Hepatocyte (in vitro differentiated cells): ENCODE measurements at places on chromosomes 3 and 15.

DNA sequence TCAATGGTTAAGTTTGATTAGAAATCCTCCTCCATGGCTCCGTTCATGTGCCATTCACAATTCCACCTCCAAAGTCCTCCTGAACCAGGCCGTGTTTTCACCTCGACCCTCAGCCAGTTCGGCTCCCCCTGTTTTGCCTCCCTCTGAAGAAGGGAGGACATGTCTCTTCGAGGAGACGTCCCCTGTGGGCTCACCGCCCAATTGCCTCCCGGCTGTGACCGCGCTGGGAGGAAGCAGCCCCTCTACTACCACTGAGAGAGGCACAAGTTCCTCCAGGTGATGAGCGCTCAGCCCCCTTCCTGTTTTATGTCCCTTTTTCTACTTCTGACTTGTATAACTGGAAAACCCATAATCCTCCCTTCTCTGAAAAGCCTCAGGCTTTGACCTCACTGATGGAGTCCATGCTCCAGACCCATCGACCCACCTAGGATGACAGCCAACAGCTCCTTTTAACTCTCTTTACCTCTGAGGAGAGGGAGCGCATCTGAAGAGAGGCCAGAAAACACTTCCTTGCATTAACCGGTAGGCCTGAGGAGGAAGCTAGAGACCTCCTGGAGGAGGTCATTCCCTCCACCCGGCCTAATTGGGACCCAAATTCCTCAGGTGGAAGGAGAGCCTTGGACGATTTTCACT, 4.7 kb downstream of the DET1 start:
- DNase-seq: no peak
- no peaks in the 10 kb centered on the region for H3K36me3 ChIP-seq
- H3K4me3 ChIP-seq: no peak overlapping the region
- H3K27me3 ChIP-seq: no peaks in the 10 kb centered on the region
- H3K4me1 ChIP-seq: peaks cover 32% of the 10 kb centered on the region
- H3K27ac ChIP-seq: peak overlapping the region; percentile 81

GRCh38 chr3:32551087-32551486, 19.6 kb downstream of the DYNC1LI1 start:
- no peaks in the 10 kb centered on the region for H3K36me3 ChIP-seq
- H3K4me3 ChIP-seq: no peak overlapping the region
- no peaks in the 10 kb centered on the region for H3K27me3 ChIP-seq
- no peak for DNase-seq
- H3K27ac ChIP-seq: no peak overlapping the region
- H3K4me1 ChIP-seq: no peaks in the 10 kb centered on the region

GRCh38 chr15:92904722-92905571, 4.8 kb downstream of the CHD2 start:
- DNase-seq: no peak
- no peaks in the 10 kb centered on the region for H3K36me3 ChIP-seq
- H3K27me3 ChIP-seq: no peaks in the 10 kb centered on the region
- H3K4me3 ChIP-seq: peak overlapping the region; percentile 18

GRCh38 chr3:67433109-67433508, 221.3 kb downstream of the SUCLG2 start:
- no peaks in the 10 kb centered on the region for H3K4me1 ChIP-seq
- DNase-seq: no peak
- H3K27me3 ChIP-seq: no peaks in the 10 kb centered on the region
- no peak overlapping the region for H3K27ac ChIP-seq

GRCh38 chr15:41493902-41494189, 172 bp downstream of the ITPKA start:
- no peak for DNase-seq
- H3K36me3 ChIP-seq: no peaks in the 10 kb centered on the region
- H3K27ac ChIP-seq: peak overlapping the region; percentile 92
- H3K4me1 ChIP-seq: peaks cover 19% of the 10 kb centered on the region
- peaks cover 31% of the 10 kb centered on the region for H3K27me3 ChIP-seq

GRCh38 chr3:127095774-127096173, 97.2 kb upstream of the PRR23E start:
- no peaks in the 10 kb centered on the region for H3K27me3 ChIP-seq
- H3K4me3 ChIP-seq: no peak overlapping the region
- peaks cover 8% of the 10 kb centered on the region for H3K4me1 ChIP-seq
- no peak for DNase-seq
- H3K36me3 ChIP-seq: no peaks in the 10 kb centered on the region
- no peak overlapping the region for H3K27ac ChIP-seq

DNA sequence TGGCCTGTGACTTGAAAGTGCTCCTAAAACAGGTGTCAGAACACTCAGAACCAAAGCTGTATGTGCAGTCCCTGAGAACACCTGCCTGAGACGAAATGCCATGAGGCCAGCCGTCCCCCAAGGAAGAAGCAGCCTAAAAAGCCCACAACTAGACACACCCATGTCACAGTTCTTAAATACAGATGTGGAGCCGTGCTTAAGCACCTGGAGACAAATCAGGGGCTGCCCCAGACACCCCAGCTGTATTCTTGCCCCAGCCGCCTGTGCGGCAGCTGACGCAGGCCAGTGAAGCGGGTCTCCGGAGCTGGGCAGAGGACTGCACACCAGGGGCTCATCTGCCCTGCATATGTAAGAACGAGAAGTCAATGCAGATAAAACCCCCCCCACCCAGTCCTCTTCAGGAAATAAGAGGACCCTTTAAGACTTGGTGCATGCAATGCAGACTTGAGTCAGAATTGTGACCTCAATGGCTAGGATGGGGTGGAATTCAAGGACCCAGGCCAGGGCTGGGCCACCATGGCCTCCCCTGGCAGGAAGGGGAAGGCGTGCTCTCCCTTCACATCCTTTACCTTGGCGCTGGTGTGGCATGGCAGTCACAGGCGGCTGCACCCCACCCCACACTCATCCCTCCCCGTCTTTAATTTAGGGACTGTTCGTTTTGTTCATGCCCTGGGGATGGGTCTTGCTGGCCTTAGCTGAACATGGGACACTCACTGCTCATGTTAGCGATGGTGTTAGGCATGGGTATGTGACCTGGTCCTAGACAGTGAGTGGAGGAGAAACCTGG, 27.7 kb upstream of the PLXNA1 start:
- H3K27me3 ChIP-seq: no peaks in the 10 kb centered on the region
- DNase-seq: no peak
- no peaks in the 10 kb centered on the region for H3K4me1 ChIP-seq
- no peaks in the 10 kb centered on the region for H3K36me3 ChIP-seq

DNA sequence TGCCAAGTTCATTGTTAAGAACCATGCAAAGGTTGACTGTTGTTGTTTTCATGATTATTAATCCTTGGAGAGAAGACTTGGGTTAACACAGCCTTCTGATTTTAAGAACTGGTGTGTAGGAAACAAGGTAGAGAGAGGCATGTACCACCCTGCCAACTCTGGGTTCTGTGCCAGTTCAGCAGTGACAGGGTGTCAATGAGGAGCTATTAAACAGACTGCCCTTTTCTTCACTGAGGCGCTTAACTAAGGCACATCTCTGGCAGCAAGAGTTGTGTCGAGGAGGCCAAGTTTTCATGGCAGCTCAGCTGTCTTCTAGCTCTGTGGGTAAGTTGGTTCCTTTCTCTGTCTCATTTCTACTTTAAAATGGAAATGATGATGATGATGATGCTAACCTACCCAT, 117.6 kb downstream of the FEZF2 start:
- H3K27ac ChIP-seq: no peak overlapping the region
- no peaks in the 10 kb centered on the region for H3K36me3 ChIP-seq
- H3K4me1 ChIP-seq: no peaks in the 10 kb centered on the region
- no peak overlapping the region for H3K4me3 ChIP-seq

GRCh38 chr15:87572381-87572910, 684.1 kb downstream of the NTRK3 start:
- no peaks in the 10 kb centered on the region for H3K27me3 ChIP-seq
- no peak for DNase-seq
- H3K4me1 ChIP-seq: no peaks in the 10 kb centered on the region
- H3K36me3 ChIP-seq: no peaks in the 10 kb centered on the region

DNA sequence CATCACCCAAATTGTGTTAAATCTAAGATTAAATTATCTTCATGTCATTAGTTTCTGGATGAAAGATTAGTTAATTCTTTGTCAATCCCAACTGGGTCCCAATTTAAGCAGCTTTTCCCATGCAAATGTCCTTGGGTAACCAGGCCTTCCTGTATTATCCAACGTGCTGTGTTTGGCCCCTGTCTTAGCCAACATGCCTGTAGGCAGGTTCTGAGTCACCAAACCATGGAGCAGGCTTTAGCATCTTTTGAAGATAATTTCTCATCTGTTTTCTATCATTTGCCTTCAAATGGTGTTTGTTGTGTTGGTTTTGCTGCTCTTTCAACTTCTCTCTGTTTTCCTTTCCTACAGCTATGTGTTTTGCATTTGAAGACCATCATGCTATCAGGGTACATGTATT, 216.2 kb downstream of the ITPR1 start:
- H3K4me3 ChIP-seq: no peak overlapping the region
- H3K4me1 ChIP-seq: peaks cover 7% of the 10 kb centered on the region
- H3K27me3 ChIP-seq: no peaks in the 10 kb centered on the region
- no peak overlapping the region for H3K27ac ChIP-seq
- H3K36me3 ChIP-seq: no peaks in the 10 kb centered on the region
- DNase-seq: no peak

- H3K36me3 ChIP-seq: no peaks in the 10 kb centered on the region
- no peak overlapping the region for H3K27ac ChIP-seq
- DNase-seq: no peak
- no peak overlapping the region for H3K4me3 ChIP-seq
Observed at GRCh38 chr3:187642861-187643260, 27.3 kb downstream of the SST start.

DNA sequence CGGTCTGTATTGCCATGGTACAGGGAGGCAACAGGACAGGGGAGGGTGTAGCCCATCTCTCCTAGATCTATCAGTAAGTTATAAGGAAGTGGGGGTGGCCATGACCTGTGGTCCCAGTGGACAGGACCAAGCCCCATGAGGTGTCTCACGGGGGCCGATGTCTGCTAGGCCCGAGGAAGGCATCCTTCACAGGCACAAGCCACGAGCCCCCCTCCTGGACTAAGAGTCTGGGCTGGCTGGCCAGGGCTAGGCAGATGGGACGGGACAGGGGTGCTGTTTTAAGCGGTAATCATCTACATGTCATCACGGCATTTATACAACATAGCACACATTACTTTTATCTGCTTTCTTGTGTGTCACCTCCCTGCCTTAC, 2.6 kb upstream of the TBC1D2B start:
- no peak for DNase-seq
- H3K27me3 ChIP-seq: no peaks in the 10 kb centered on the region
- H3K4me3 ChIP-seq: no peak overlapping the region
- H3K36me3 ChIP-seq: no peaks in the 10 kb centered on the region

GRCh38 chr15:56965231-56966013, 47.0 kb downstream of the TCF12 start:
- no peak for DNase-seq
- H3K27me3 ChIP-seq: no peaks in the 10 kb centered on the region
- no peak overlapping the region for H3K4me3 ChIP-seq
- no peak overlapping the region for H3K27ac ChIP-seq
- no peaks in the 10 kb centered on the region for H3K36me3 ChIP-seq

GRCh38 chr3:121430664-121431215, 115.0 kb downstream of the POLQ start:
- H3K4me3 ChIP-seq: no peak overlapping the region
- H3K36me3 ChIP-seq: no peaks in the 10 kb centered on the region
- no peak for DNase-seq
- no peaks in the 10 kb centered on the region for H3K4me1 ChIP-seq
- H3K27me3 ChIP-seq: no peaks in the 10 kb centered on the region

GRCh38 chr3:94256888-94257813, 194.3 kb downstream of the NSUN3 start:
- no peaks in the 10 kb centered on the region for H3K36me3 ChIP-seq
- H3K27me3 ChIP-seq: no peaks in the 10 kb centered on the region
- H3K4me3 ChIP-seq: no peak overlapping the region

DNA sequence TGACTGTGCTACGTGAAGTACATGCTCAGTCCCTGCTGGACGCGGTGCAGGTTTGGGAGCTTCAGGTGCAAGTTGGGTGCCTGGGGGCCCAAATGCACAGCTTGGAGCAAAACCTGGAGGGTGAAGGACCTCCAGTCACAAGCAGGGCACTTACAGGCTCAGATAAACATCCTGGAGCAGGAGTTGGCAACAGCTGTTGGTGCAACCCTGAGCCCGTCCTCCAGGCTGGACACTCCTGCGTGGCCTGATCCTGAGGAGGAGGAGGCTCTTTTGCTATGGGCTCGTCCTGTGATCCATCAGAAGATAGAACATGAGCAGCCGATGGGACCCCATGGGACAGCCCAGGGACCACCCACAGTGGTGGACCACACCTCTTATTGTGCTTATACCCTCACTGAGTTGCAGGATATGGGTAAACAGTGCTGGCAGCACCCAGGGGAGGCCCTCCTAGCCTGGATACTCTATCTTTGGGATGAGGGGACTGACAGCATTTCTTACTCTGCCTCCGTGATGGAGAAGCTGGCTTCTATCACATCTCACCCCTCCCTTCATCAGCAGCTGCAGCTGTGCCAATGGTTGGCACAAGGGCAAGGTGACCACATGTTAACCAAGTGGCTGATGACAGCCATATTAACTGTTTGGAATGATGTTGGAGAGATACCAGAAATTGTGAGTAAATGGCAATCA, 301.6 kb downstream of the ZPLD1 start:
- no peaks in the 10 kb centered on the region for H3K36me3 ChIP-seq
- no peaks in the 10 kb centered on the region for H3K4me1 ChIP-seq
- no peak overlapping the region for H3K27ac ChIP-seq
- no peak overlapping the region for H3K4me3 ChIP-seq
- no peaks in the 10 kb centered on the region for H3K27me3 ChIP-seq
